ENCODE measurements at places on chromosomes 4 and X.

GRCh38 chr4:85968945-85969819, 390.7 kb downstream of the MAPK10 start:
- DNase-seq = peak; percentile 73

GRCh38 chr4:127450276-127450675, 182.5 kb upstream of the INTU start:
- no peak for DNase-seq

DNA sequence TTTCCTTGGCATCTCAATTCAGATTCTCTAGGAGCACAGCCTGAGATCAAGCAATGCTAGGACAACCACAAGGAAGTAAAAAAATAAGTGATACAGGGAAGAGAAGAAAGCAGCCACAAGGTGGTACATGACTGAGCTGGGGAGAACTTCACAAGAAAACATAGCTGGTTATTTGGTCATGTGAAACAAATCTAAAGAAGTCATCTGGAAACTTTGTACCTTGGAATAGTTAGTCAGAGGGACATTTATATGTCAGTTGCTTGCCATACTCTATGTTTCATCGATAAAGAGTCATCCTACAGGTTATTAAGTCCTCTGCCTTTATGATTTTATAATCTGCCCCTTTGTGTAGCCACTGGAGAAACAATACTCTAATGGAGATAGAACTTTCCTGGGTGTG, 575.1 kb downstream of the IL15 start:
- DNase-seq = no peak

DNA sequence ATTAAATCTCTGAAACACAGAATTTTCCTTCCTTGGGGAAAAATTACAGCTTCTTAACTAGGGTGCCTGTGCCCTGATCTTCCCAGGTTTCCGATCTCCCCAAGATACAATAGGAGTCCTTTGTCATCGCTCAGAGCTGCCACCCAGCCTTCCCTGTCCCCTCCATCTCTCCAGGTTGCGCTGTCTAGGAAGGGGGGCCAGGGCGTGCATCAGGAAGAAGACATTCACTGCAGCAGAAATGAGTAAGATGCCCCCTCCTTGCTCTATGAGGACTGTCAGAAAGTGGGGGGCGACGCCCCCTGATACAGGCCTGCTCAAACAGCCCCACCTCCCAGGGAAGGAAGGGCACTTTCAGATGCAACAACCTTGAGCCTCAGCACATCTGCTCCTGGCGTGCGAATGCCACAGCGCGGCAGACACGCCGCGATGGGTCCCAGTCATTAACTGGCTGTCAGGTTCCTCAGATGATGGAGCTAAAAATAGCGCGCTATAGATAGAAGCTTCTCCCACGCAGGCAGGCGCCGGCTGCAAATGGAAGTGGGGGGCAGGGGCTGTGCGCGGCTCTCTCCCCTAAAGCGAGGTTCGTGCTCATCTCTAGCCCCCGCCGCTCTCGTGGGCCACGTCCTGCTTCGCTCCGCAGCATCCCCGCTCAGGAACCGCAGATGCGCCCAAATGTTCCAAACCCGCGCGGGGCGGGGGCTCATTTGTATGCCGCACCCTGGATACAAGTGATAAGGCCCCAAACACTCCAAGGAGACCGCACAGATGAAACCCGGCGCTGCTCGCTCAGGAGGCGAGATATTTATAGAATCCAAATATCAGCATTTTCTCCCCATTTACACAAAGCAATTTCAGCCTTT, 57.6 kb upstream of the LGI2 start:
- DNase-seq = no peak

DNA sequence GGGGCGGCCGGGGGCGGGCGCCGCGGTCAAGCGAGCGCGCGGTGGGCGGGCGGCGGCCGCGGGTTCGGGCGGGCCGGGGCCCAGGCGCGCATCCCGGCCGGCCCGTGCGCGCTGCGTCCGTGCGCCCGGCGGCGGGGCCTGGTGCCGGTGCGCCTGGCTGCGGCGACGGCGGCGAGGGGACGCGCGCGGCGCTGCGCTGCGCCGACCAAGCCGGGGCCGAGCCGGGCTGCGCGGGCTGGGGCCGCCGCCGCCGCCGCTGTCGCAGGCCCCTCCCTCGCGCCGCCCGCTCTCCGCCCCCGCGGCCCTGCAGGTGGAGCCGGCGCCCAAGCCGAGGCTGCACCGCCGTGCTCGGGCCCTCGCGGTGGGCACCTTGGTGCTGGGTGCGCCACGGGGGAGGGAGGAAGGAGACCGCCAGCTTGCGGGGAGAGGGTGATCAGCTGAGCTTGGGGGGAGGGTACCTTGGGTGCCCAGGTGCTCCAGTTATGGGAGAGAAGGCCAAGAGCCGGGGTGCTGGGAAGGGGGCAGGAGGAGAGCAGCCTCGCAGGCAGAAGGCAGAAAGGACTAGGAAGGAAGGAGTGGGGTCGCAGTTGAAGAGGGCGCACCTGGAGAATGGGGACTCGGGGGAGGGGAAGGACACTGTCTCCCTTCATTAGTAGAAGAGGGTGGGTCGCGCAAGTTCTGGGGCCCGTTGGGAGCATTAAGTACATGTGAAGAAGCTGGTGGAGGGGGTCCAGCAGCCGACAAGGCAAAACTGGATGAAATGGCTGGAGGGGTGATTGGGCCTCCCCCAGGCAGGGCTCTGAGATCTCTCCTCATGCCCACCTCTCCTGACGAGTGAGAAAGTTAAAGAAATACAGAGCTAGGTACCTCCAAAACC, at the start of gene PPP2R2C:
TSS of gene PPP2R2C (minus strand) at position 228 of the 877 bp plus-strand sequence. CDS start 385 bp downstream, outside the sequence.
- DNase-seq = peak; percentile 26

- DNase-seq = no peak
These were observed 109.7 kb downstream of the UNC5C start for GRCh38 chr4:95439071-95439470.

- DNase-seq = peak; percentile 28
These were observed 897.5 kb upstream of the AGA start for GRCh38 chr4:178339769-178340168.

- DNase-seq = no peak
These were observed 167.9 kb downstream of the FBXW7 start for GRCh38 chr4:152368001-152368400.

- DNase-seq = no peak
These were observed 14.4 kb downstream of the ENPP6 start for GRCh38 chr4:184203300-184203699.

DNA sequence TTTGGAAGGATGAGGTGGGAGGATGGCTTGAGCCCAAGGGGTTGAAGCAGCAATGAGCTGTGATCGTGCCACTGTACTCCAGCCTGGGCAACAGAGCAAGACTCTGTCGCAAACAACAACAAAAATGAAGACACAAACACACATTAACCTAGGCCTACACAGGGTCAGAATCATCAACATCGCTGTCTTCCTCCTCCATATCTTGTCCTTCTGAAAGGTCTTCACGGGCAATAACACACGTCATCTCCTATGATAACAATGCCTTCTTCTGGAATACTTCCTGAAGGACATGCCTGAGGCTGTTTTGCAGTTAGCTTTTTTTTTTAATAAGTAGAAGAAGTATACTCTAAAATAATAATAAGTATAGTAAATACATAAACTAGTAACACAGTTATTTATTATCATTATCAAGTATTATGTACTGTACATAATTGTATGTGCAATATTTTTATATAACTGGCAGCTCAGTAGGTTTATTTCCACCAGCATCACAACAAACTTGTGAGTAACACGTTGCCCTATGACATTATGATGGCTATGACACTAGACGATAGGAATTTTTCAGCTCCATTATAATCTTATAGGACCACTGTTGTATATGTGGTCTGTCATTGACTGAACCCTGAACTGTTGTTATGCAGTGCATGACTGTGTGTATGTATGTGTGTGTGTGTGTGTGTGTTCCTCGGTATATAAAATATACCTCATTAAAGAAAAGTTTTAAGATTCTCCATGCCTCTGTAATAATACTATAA, 69.2 kb upstream of the MAML3 start:
- DNase-seq = no peak

DNA sequence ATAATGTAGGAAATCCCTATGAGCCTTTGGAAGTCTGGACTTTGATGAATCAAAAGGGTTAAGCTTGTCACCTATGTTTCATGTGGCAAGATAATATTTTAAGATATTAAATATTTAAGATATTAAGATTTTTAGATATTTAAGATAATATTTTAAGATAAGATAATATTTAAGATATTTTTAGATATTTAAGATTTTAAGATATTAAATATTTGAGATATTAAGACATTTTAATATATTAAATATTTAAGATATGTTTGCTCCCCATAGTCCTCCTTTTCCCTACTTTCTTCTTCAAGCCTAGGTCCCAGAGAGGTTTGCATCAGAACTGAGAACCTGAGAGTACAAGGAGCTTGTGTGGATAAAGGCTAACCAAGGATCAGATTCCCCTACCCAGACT, 478.4 kb upstream of the IGFBP7 start:
- DNase-seq = no peak

DNA sequence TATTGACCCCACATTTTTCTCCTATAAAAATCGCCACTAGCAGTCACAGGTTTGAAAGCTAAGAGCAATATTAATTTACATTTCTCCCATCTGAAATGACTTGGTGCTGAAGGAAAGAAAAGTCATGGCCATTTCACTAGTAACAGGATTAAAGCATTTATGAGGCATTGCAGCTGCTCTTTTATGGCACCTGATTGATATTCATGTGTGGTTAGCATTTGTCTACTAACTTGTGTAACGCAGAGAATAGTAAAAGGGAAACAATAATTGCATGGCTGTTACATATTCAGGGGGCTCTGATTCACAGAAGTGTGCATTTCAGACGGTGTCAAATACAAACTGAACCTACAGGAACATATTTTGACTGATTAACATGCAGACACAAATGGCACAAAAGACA, 5.2 kb downstream of the PCDH19 start:
- DNase-seq = no peak

DNA sequence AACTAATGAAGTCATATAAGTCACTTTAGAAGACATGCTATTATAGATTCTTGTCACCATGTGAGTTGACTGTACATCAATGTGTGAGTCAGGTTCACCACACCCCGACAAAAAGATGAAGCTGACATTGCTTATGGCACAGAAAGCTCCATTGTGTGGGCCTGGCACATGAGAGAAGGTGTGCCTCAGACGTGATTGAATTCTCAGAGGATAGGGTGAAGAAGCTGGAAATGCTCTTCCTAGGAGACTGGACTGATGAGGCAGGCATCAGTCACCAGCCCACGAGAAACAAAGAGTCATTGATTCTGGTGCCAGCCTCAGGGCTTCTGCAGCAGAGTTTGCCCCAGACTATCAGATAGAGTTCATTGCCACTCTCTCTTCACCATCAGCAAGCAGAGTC, 35.9 kb upstream of the LRAT start:
- DNase-seq = peak; percentile 13

DNA sequence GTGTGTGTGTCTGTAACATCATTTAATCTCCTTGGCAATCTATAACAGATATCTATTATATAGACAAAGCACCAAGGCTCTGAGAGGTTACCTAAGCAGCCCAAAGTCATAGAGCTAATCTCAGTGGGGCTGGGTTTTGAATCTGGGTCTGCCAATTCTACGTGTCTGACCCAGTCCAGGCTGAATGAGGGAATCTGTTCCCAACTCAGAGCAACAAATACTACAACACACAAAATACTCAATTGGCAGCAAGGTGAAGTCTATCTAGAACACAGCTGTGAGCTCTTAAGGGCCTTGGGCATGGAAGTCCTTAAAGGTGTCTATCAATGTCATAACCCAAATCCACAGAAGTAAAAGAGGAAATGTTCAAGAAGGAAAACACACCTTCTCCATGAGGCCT, 47.5 kb upstream of the NAP1L5 start:
- DNase-seq = no peak

- DNase-seq = no peak
These were observed 328.8 kb downstream of the ADAM29 start for GRCh38 chr4:175246941-175247340.

GRCh38 chrX:132631579-132632232, 142.9 kb upstream of the MBNL3 start:
- DNase-seq = peak; percentile 33

- DNase-seq = peak; percentile 30
These were observed 82.4 kb downstream of the AFAP1 start for GRCh38 chr4:7857238-7857701.

GRCh38 chrX:307261-308111, 11.1 kb downstream of the GTPBP6 start:
- no peak for DNase-seq

DNA sequence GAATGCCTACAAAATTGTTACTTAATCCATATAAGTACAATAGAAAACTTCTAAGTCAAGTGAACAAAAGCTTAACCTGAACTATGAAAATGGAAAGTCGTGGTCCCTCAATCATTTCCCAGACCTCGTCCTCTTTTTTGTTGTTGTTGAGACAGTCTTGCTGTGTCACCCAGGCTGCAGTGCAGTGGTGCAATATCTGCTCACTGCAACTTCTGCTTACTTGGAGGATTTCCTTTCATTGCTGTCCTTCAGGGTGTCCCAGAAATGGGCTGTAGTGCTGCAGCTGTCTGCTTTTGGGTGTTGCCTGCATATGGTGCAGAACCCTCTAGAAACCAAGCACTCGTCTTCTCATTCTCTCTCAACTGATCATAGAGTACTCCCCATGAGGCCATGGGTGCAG, 75.0 kb upstream of the IL2 start:
- no peak for DNase-seq

DNA sequence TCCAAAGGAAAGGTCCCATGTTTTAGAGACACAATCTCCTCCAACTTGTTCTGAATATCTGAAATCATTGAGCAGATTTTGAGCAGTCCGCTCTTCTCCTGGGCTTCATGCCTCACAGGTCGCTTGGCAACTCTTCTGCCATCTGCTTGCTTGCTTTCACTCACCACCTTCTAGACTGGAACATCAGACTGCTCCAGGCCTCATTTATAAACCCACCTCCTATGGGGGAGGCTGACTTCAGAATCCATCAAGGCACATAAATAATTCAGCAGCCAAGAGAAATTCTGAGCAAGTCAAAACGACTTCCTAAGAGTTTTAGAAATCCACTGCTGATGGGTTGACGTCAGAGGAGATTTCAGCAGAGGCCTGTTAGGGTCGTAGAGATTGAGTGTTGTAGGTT, 64.1 kb downstream of the FAM184B start:
- no peak for DNase-seq

DNA sequence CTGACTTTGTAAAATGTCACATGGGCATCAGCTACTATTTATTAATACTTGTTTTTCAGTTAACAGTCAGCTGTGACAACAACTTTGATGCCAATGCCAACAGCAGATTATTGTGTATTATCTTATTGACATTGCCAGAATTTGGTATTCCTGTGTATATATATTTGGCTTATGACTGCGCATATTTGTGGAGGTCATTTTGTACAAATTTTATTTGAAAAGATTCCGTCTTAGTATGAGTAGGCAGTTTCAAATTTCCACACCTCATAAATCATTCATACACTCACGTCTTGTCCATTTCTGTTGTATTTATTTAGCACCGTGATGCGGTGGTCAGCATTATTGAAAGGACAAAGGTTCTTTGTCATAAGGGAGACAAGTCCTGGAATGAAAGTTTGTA, 558.2 kb upstream of the NDST4 start:
- DNase-seq = no peak

DNA sequence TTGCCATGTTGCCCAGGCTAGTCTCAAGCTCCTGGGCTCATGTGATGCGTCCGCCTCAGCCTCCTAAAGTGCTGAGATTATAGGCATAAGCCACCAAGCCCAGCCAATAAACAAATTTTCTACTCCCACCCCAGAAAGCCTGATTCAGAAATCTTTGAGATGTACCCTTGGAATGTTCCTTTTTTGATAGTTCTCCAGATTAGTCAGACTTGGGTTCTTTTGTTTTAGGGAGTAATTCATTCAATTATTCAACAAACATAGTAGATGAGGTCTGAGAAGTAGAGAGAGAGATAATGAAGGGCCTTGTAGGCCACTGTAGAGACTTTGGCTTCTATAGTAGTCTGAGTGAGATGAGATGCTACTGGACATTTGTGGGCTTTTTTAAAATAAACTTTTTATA, 27.8 kb downstream of the RP2 start:
- DNase-seq = no peak
